ENCODE measurements at places on chromosomes 4 and X.

DNA sequence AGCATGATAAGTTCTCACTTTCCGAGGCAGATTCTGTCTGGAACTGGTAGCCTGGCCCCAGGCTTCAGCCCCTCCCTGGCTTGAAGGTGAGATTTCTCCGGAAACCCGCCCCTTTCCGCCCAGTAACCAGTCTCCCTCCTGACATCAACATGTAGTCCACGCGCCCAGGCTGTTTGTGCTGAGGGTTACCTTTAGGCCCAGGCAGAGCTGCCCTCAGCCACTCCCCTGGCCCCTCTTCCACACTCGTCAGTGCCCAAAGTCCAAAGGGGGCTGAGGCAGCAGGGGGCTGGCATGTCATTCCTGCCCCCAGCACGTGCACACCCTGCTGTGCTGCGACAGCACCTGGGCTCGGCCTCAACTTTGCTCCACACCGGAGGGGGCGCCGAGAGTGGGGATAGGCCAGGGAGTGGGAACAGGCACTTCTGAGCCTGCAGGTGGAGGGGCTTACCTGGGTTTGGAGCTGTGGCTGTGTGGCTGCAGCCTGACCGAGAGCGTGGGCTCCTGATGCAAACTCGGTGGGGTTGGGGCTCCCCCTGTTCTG is 69.5 kb upstream of the ANK2 start:
- no peak for DNase-seq

DNA sequence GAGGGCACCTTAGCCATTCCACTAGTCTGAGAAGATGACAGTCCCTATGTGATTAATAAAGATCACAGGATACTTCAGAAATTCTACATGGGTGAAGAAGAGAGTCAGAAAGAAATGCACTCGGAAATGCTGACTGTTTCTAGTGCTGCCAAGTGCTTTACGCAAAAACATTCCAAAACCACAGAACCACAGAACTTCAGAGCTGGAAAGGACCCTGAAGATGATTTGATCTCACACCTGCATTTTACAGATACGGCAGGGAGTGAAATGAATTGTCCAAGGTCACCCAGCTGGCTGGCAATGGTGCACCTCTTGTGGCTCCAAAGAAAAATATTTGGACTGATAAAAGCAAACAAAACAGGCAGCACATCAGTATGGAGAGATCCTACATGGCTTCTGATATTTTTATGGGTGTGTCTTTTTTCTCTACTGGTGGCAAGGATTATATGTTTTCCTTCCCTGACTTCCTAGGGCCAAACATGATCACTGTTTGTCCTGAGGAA is 115.9 kb downstream of the MAML3 start:
- no peak for DNase-seq

DNA sequence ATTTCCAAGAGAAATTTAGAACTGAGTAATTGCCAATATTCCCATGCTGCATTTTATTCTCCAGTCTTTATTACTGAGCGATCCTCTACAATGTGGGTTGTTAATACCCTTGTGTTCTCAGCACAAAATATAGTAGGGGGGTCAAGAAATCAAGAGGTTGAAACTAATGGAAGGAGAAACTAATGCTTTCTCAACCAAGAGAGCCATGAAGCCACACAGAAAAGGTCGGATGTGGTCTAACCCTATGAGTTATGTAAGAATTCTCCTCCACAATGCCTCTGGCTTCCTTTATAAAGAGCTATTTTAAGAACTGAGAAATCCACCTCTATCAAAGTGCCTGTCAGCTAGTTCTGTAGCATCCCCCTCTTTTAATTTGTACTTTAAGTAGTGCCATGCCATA is 268.5 kb downstream of the CHIC1 start:
- no peak for DNase-seq

DNA sequence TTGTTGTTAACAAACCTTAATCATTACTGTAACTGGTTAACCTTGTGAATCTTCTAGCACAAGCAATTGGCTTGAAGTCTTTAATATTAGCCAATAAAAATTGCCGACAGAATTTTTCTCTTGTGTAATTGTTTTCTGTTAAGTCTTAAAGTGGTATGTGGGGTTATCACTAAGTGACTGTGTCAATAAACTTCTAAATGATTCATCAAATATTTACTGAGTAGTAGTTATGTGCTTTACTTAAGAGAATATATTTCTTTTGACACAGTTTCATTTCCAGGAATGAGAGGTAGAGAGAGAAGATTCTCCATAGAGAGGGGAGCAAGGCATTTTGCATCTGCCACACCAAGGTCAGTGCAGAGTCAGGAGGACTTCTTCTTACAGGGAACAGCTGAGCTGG is 2361.6 kb upstream of the AGA start:
- DNase-seq: no peak

All from NCI-H187 (cell line).